ENCODE measurements at places on chromosomes 4 and X.
A peak's percentile ranks its signal among the peaks of the same experiment; 100 is the strongest.

DNA sequence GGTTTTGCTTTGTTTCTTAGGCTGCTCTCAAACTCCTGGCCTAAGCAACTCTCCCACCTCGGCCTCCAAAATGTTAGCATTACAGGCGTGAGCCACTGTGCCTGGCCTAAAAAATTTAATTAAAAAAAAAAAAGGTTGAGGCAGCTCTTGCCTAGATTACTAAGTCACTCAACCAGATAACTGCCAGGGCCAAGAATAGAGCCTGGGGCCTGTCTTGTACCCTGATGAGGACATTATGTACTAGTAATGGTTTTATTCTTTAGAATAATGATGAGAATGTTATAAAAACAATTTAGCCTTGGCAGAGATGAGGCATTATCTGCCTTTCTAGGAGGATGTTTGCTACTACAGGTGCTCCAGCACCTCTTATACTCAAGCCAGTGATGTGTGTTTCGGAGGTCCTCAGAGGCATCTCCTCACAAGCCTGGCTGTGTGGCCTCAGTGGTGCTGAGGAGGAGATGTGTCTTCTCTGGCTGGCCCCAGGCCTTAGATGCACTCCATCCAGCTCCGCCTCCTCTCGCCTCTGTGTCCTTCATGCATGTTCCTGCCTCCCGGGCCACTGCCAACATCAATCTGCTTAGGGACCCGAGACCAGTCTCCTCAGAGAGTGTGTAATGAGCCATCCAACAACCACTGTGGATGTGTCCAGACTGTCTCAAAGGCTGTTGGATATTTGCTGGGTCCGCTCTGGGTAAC is 337.7 kb upstream of the GATB start:
- no peak for DNase-seq

- DNase-seq, result no peak
Measured at GRCh38 chrX:44765556-44765955, 78.3 kb upstream of the DUSP21 start.

GRCh38 chr4:175720067-175720466 is 92.0 kb downstream of the GPM6A start:
- DNase-seq, result no peak

- DNase-seq, result no peak
Measured at GRCh38 chr4:8872402-8873291, 1.0 kb upstream of the HMX1 start.

DNA sequence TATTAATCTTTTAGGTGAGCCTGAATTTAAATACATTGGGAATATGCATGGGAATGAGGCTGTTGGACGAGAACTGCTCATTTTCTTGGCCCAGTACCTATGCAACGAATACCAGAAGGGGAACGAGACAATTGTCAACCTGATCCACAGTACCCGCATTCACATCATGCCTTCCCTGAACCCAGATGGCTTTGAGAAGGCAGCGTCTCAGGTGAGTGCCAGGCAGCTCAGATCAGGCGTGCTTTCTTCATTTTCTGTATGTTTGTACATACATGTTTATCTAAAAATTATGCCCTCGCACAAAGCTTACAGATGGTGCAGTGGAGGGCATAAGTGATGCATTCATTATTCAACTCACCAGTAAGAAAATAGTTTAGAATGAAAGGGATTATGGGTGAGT is 85.6 kb downstream of the CPE start:
- DNase-seq, result no peak

GRCh38 chr4:66991521-66991920 is 553.8 kb downstream of the CENPC start:
- DNase-seq, result no peak

DNA sequence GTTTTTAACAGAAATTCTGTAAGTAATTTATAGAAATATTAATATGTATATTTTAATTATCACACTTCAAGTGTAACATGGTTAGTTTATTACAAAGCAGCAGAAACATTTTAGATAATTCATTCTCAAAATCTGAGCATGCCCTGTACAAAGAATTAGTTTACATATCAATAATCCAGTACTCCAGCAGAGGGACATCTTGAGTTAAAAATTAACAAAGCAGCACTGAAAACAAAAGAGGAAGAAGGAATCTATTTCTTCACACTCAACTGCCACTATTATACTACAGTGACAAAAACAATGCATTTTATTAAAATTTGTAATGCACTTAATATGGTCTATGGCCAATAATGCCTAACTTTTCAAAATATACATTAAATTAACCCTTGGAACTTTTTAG is 179.1 kb upstream of the KLHL4 start:
- DNase-seq, result peak; percentile 0

- DNase-seq, result no peak
Measured at GRCh38 chr4:105598787-105599186, 46.4 kb downstream of the ARHGEF38 start.

- DNase-seq, result no peak
Measured at GRCh38 chrX:110536816-110537215, 178.2 kb downstream of the RTL9 start.

GRCh38 chrX:1577845-1578244 is 13.6 kb upstream of the AKAP17A start:
- DNase-seq, result no peak

GRCh38 chrX:10199212-10199611 is 42.4 kb downstream of the CLCN4 start:
- peak; percentile 42 for DNase-seq

DNA sequence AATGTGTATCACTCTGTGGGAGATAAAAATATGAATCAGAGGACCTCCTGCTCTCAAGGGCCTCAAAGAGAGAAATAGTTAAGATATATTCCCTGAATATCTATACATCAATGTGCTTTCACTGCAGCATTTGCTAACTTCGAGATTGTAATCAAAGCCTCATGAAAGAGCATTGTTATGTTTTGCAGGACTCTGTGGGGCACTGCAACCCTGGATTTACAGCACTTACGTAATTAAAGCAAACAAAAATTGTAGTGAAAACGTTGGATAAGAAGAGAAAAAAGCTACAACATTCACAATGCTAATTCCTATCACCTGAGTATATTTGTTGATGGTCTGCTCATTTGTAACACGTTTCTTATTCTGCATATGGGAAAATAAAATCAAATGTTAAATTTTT is 48.0 kb downstream of the ETNPPL start:
- DNase-seq, result no peak

- DNase-seq, result no peak
Measured at GRCh38 chr4:7701866-7702649, 237.6 kb downstream of the AFAP1 start.

DNA sequence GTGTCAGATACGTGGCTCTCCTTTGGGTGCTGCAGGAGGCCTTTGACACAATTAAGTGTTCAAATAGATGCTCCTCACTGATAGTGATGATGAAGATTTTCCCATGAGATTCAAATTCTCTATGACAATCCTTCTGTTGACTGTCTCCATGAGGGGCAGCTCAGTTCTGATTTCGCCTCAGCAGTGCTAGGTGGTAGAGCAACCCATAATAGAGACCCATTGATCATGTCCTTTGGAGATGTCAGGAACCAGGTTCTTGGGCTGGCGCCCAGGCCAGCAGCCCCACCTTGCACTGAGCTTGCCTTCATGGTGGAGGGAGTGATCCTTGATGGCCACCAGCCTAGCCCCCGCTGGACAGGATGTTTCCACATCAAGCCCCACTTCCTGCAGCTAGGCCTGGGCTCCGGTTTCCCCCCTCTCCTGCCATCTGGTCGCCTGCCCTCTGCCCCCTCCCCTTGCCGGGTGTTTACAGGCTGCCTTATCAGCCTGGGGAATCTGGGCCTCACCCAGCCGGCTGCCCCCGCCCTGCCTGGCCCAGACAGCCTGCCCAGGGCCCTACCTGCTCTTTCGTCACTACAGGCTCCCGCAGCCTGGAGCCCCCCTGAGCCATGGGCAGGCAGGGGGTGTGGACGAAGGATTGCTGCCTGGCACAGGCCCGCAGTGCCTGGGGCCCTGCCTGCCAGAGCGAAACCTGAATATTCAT is 12.6 kb downstream of the ELF4 start:
- no peak for DNase-seq

GRCh38 chr4:114613560-114613959 is 15.0 kb downstream of the UGT8 start:
- no peak for DNase-seq

- peak; percentile 54 for DNase-seq
Measured at GRCh38 chr4:26330186-26330787, 9.5 kb downstream of the RBPJ start.
